ENCODE measurements at places on chromosomes 1 and 21.

DNA sequence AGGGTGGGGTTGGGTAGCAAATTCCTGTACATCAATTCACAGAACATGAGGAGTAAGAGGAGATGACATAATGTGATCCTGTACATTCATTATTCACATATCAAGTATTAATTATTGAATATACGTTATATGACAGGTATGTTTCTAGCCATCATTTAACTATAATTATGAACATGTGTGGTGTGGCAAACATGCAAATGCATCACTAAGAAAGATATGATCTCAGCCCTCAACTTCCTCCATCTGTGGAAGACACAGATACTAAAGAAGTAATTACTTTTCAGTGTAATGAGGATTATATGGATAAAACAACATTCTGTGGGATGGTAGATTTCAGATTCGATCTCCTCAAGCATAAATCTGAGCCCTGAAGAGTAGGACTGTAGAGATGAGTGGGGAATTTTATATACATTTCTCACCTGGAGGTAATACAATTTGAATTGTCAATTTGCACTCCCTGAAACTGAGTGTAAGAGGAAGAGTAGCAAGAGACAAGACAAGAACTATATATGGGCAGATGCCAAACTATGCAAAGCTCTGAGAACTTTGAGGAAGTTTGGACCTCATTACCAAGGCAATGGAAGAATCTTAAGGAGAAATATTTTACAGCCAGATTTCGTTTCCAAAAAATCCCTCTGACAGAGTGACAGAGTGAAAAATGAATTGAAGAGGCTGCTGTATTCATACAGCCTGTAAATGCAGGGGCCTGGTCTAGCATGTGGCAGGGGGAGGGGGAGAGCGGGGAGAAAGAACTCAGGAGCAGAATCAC is 275.5 kb downstream of the TPR start:
- DNase-seq: no peak

GRCh38 chr1:12477936-12478611 is 139.9 kb downstream of the DHRS3 start:
- peak; percentile 91 for DNase-seq

DNA sequence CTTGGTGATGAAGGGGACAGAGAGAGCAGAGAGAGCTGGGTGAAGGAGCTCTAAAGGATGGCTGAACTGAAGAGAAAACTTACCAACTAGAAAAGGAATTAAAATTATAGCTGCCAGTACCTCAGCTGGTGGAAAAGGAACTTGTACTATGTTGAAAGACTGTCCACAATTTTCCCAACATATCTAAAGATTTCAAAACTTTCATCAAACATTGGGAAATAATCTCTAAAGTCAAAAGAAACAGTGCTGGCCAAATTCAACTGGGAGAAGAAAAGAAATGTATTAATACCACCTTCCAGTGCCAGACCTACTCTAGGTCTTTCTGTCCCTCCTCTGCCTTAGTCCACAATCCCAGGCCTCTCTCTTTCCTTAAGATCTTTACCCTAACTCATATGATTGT is 6.1 kb downstream of the SMG5 start:
- no peak for DNase-seq

GRCh38 chr1:232474826-232475225 is 155.1 kb downstream of the SIPA1L2 start:
- DNase-seq: no peak

Measured in left colon (tissue), 2 donors.